ENCODE measurements at places on chromosomes 2 and 18. TPM values are rescaled to one million over a fixed set of nuclear protein-coding genes. Genes with fewer than 3 reads are reported as not detected.

CXCR1 gene
- not detected for total RNA-seq

WNT10A gene
- total RNA-seq = not detected

VAMP5 gene
- total RNA-seq = 3.4 TPM

TRABD2A gene
- under 0.01 TPM for total RNA-seq

IL1R2 gene
- total RNA-seq = not detected

KIF5C gene
- total RNA-seq = 366 TPM

CENPA gene
- total RNA-seq = 1.2 TPM

NEB gene
- total RNA-seq = 1.7 TPM

DES gene
- 0.49 TPM for total RNA-seq

SLC30A3 gene
- 1.2 TPM for total RNA-seq

C2orf76 gene
- 7.9 TPM for total RNA-seq

RFTN2 gene
- total RNA-seq = 18.7 TPM

CD28 gene
- total RNA-seq = 0.25 TPM

TBR1 gene
- total RNA-seq = 95.6 TPM

EVX2 gene
- not detected for total RNA-seq

ANKRD30BL gene
- 8.9 TPM for total RNA-seq

MYOM1 gene
- 1.5 TPM for total RNA-seq

HIBCH gene
- total RNA-seq = 18.9 TPM

IL1RL1 gene
- total RNA-seq = 0.25 TPM

CNDP1 gene
- total RNA-seq = 0.49 TPM

PPP1R7 gene
- total RNA-seq = 27.0 TPM

YES1 gene
- total RNA-seq = 48.7 TPM

ARHGAP15 gene
- 19.9 TPM for total RNA-seq

SIGLEC15 gene
- not detected for total RNA-seq

KRTCAP3 gene
- total RNA-seq = 0.25 TPM

SLC19A3 gene
- 1.5 TPM for total RNA-seq

TEKT4 gene
- total RNA-seq = not detected

ARHGEF4 gene
- total RNA-seq = 45.7 TPM

FBXO48 gene
- total RNA-seq = 0.49 TPM

CTAGE1 gene
- not detected for total RNA-seq

All from temporal lobe (tissue), 4 donors.